ENCODE measurements at places on chromosomes 1 and 21. TPM values are rescaled to one million over a fixed set of nuclear protein-coding genes. Genes with fewer than 3 reads are reported as not detected.
A peak's percentile ranks its signal among the peaks of the same experiment; 100 is the strongest.

- DNase-seq: no peak
Measured at GRCh38 chr1:42593486-42594100, 64.6 kb upstream of the PPIH start.

DNA sequence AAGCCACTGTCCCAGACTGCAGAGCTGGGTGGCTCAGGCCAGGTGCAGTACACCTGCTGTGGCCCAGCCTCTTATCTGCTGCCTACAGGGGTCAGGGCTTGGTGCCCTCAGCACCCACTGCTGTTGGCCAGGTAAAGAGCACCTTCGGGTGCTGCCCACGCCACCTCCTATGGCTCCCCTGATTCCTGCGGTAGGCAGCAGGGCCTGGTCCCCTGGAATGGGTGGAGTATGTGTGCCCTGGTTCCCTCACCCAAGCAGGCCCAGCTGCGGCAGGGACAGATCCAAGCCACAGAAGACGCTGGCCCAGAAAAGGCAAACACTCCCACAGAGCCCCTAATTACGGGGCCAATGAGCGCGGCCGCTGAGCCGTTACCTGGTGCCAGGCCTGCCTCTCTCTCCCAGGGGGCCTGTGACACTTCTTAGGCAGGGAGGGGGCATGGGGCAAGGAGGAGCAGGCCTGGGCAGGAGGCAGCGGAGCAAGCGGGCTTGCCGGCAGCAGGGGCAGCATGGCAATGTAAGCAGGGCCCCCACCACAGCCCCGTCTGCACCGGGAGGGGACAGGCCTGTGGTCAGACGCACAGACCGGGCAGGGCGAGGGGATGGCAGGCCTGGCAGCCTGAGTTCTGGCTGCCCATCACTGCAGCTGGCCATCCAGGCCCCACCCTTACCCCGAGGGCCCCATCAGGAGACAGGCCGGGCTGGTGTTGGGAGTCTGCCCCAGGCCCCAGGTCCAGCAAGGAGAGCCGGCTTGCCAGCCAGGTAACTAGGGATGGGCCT, 19.0 kb downstream of the ESPN start:
- no peak for DNase-seq

LRRIQ3 gene
- total RNA-seq: 2.6 TPM

GRCh38 chr1:89102021-89102420, 23.9 kb downstream of the GBP2 start:
- no peak for DNase-seq

CENPF gene
- 70.5 TPM for total RNA-seq

NTMT2 gene
- not detected for total RNA-seq

PODN gene
- not detected for total RNA-seq

DNA sequence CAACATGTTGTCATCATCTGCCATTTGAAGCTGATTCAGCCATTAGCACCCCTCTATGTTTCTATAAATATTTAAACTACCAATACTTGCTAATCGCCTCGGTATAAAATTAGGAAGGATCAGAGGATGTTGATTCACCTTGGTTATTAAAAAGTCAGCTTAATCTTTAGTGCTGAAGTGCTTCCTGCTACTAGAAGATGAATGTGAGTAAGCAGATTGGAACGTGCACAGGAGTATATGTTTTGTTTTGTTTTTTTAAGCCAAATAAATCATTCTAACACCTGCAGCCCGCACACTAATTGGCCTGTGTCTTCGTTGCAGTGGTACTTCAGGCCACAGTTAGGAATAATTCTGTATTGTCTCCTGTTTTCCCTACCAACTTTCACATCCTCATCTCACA, 485.7 kb downstream of the AJAP1 start:
- no peak for DNase-seq

GRCh38 chr1:17907999-17908398, 152.9 kb downstream of the ACTL8 start:
- no peak for DNase-seq

GRCh38 chr1:54347955-54348699, 58.1 kb downstream of the SSBP3 start:
- DNase-seq: no peak

DNA sequence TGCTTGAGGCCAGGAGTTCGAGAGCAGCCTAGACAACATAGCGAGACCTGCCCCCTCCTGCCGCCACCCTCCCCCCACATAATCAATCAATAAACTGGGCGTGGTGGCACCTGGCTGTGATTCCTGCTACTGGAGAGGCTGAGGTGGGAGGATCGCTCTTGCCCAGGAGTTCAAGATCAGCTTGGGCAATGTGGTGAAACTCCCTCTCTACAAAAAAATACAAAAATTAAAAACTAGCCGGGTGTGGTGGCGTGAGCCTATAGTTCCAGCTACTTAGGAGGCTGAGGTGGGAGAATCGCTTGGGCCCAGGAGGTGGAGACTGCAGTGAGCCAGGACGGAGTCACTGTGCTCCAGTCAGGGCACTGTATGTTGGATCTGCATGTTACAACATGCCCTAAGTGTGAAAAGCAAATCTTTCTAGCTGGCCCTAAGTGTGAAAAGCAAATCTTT, 7.0 kb upstream of the MDM4 start:
- no peak for DNase-seq

GRCh38 chr1:183101081-183101480, 77.9 kb downstream of the LAMC1 start:
- DNase-seq: no peak

DNA sequence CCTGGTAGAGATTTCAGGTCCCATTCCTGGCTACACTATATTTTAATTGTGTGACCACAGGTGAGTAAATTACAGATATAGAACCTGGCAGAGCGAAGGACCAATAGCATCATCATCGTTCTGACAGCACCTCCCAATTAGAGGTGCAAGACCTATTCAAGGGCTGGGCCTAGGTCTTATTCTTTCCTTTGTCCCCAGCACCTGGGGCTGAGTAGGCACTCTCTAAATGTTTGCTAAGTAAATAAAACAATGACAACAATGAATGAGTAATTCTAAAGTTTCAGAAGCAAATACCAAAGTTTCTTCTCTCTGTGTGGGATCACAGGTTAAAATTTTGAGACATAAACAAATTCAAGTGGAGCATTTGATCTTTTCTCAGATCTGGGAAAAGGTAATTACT, 32.7 kb downstream of the BEND5 start:
- no peak for DNase-seq

DNA sequence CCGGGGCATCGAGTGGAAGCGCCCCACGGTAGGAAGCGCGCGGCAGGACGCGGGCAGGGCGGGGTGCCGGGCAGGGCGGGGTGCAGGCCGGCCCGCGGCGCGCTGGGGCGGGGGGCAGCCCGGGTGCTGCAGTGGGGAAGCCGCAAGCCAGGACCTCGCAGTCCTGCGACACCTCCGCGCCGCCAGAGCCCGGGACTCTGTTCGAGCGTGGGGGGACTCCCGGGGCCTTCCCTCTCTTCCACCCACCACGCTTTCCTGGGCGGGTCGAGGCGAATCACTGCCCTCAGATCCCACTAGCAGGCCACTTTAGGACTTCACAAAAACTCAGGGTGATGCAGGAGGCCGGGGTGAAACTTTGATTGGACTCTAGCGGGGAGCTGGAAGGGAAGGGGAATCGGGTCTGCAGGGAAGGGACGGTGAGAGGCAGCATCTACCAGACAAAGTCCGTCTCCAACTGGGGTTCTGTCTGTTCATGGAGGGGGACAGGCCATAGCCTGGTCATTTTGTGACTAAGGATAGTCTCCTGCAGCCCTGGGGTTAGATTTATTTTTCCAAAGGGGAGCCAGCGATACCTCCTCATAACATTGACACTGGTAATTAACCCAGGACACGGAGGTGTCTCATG, 623 bp downstream of the CAPN2 start:
- no peak for DNase-seq

GOLT1A gene
- total RNA-seq: not detected

DNA sequence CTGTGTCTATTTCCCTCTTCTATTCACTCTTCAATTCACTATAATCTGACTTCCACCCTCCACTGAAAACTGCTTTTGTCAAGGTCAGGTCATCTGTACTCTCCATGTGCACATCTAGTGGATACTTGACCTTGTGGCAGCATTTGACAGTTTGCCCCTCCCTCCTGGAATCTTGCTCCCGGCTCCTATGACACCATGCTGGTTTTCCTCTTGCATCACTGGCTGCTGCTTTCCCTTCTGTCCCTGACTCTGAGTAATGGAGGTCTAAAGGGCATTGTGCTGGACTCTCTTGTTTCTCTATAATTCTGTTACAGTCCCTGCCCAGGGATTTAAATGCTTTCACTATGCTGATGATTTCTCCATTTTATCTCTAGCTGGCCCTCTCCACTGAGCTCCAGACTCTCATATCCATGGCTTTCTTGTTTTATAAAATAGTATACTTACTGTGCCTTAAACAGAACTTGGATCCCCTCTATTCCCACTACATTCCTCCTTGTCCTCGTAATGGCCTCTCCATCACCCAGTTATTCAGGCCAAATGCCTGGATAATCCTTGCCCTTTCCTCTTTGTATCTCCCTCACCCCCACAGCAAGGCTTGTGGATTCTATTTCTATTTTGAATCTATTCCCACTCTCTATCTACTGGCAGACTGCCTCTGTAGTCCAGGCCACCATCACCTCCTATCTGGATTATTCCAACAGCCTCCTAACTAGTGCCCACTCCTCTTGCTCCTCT, 36.8 kb upstream of the PODN start:
- no peak for DNase-seq

CLDN17 gene
- not detected for total RNA-seq

DNA sequence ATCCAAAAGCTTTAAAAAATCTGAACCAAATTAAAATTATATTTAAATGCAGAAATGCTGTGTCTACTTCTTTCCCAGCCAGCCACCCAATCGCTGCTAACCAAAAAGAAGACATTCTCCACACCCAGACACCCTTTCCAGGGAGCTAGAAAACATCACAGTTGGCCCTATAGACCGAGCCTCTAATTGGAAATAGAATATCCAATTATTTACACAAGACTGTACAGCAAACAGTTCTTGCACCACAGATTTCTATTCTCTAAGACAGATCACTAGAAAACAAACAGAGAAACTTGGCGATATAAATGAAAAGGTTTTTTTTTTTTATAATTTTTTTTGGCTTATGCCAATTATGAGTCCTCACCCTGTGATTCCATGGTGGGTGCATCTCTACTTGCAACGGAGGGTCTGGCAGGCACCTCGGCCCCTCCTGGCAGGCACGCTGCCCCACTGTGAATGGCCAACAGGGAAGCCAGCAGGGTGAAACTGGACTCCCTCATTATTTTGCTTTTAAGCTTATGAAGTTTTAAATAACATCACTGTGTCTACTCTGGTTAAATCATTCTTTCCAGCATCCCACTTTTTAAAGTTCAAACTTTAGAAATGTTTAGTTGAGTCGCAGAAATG, 29.2 kb downstream of the BCAR3 start:
- DNase-seq: no peak

- DNase-seq: no peak
Measured at GRCh38 chr21:46559291-46559983, 45.4 kb downstream of the S100B start.

DNA sequence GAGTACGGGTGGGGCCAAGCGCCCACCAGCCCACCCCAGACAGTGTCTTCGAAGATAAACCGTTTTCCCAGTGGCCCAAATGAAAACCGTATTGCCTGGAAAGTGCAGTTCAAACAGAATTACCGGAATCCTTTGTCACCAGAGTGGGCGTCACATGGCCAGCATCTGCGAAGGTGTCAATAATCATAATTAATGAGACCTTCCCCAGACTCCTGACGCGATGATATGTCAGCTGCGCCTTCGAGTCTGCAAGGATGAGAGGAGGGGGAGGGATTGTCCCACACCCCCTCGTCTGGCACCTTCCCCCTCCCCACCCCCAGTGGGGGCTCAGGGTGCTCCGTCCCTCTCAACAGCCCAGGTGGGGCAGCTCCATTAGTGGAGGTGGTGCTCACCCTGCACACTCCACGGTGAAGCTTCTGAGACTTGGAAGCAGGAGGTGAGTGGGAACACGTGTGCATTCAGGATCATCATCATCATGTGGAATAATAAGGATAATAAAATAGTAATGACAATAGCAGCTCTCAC, 215.1 kb downstream of the PTPRU start:
- no peak for DNase-seq

GRCh38 chr1:180836449-180836848, 76.2 kb upstream of the KIAA1614 start:
- no peak for DNase-seq

GIPC2 gene
- not detected for total RNA-seq

- no peak for DNase-seq
Measured at GRCh38 chr1:56915960-56916359, 49.9 kb downstream of the C8B start.

GRCh38 chr1:215076322-215076721, 6.2 kb upstream of the KCNK2 start:
- peak; percentile 63 for DNase-seq

GJA9 gene
- not detected for total RNA-seq

GRCh38 chr1:208640295-208640694, 396.1 kb upstream of the PLXNA2 start:
- no peak for DNase-seq

DNA sequence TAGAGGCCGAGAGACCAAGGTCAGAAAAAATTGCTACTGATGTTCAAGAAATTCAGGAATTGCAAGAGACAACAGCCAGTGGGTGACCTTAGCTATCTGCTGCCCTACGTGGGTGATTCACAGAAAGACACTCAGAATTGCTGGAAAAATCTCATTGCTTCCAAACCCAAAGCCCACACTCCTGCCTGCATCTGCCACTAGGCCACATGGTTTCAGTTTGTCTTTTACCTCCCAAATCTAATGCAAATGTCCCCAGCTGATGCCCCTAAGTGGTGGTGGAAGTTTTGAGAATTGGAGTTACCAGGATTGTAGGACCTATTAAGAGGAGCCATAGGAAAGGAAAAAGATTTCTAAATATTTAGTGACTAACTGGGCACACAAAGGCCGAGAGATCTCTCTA, 341.5 kb upstream of the CHRM3 start:
- no peak for DNase-seq

- DNase-seq: no peak
Measured at GRCh38 chr1:234598974-234599616, 10.9 kb downstream of the IRF2BP2 start.

GRCh38 chr1:64969305-64970046, 3.1 kb upstream of the JAK1 start:
- no peak for DNase-seq

FALEC gene
- not detected for total RNA-seq

HFM1 gene
- 2.7 TPM for total RNA-seq

- DNase-seq: no peak
Measured at GRCh38 chr1:97157991-97158390, 436.4 kb downstream of the PTBP2 start.

OR2T2 gene
- total RNA-seq: not detected

DNA sequence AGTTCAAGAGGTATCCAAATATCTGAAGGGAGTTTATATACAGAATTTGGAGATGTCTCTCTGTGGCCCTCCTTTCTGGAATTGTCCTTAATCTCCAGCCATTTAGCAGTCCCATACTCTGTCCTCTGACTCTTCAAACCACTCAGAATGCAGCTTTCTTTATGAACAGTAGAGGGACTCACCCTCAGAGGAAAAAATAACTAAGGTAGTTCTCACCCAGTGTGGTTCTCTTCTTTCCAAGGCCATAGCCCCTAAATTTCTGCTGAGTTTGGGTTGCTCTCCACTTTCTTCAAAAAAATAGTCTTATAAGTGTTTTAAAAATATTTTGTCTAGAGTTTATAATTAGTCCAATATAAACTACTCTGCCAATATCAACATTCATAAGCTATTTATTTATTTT, 369.7 kb downstream of the MATN1 start:
- no peak for DNase-seq

UMODL1 gene
- total RNA-seq: not detected

- DNase-seq: no peak
Measured at GRCh38 chr1:55559161-55559611, 344.0 kb upstream of the USP24 start.

CLCN6 gene
- 4.0 TPM for total RNA-seq

STK40 gene
- total RNA-seq: 12.2 TPM
